ENCODE measurements at places on chromosomes 5 and 9.

DNA sequence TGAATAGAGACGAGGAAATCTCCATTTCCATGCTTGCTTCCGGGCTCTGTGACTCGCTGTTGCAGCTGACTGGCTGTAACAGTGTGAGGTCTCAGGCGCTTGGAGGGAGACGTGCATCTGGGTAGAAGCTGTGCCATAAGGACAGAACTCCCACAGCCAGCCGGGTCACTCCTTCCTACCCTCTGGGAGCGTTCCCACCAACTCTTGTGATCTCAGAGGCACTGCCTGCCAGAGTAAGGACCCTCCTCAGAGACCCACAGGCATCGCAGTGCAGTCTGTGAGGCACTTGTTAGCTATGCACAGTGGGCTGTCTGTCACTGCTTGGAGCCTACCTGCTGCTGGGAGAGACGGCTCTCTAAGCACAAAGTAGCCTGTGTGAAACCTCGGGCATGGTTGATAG lies 203.4 kb upstream of the SEMA6A start:
- DNase-seq: no peak

DNA sequence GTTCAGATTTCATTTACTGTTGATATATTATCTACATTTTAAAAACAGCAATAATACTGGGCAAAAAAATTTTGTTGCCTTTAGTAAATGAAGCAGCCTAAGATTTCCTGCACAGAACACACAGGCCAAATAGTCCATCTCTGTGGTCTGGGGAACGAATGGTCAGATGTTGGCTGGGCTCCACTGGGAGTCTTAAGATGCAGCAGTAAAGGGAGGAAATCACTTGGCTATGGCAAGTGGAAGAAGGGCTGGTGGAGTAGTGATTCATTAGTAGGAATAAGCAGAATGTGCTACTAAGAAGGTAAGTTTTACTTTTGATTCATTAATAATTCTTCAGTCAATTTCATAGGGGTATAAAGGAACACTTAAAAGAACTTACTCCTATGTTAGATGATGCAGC lies 91.1 kb upstream of the ARRDC3 start:
- no peak for DNase-seq

GRCh38 chr5:176660860-176661641 lies 13.8 kb downstream of the TSPAN17 start:
- DNase-seq: peak; percentile 87

DNA sequence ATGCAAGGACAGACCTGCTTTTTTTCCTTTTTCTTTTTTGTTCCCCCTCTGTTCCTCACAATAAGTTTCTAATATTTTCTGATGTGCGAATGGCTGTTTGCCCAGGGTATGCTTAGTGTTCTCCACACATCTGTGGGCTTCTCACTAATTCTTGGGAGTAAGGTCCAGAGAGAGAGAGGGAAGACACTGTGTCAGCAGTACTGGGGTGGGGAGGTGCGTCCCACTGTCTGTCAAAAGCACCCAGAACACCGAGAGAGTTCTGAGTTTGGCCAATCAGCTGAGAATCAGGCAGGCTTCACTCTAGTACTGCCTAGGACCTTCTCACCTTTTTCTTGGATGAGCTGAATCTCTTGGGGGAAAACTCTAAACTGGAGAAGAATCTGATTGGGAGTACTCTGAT lies 61.8 kb downstream of the ELL2 start:
- no peak for DNase-seq

DNA sequence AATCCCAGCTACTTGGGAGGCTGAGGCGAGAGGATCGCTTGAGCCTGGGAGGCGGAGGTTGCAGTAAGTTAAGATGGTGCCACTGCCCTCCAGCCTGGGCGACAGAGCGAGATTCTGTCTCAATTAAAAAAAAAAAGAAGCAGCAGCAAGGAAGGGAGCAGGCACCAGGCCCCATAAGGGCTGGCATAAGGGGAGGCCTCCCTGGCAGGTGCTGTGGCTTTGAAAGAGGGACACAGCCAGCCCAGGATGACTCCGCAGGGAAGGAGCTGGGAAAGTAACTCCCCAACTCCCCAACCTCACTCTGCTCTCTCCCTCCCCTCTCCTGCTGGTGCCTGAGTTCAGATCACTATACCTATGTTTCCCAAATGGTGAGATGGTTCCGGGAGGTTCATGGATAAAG lies 70.1 kb downstream of the NDFIP1 start:
- DNase-seq: no peak

GRCh38 chr9:19028835-19029451 lies 4.1 kb downstream of the SAXO1 start:
- peak; percentile 29 for DNase-seq

DNA sequence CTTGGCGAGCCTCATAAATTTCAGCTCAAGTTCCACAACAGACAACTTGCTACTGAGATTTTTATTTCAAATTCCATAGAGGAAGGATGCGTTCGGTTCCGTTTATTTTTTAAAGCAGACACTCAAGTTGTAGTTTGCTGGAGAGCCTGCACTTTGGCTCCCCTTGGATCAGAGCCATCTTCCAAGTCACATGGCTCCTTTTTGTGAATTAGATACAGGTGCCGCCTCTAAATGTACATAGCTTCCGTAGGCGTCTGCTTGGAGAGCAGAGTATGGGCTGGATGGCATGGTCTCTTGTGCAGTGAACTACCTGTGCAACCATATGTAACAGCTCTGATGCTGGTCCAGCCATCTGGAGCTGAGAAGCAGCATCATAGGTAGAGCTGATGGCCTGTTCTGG lies 73.9 kb upstream of the WWC1 start:
- no peak for DNase-seq

Data from activated T-cell treated with anti-CD3 and anti-CD28 coated beads, Interleukin-2, amount 50 U/mL, for 72 hours (primary cell).